Cerebellar nuclear complex (tissue), 1 donor: ENCODE measurements at places on chromosomes 5 and 9.

DNA sequence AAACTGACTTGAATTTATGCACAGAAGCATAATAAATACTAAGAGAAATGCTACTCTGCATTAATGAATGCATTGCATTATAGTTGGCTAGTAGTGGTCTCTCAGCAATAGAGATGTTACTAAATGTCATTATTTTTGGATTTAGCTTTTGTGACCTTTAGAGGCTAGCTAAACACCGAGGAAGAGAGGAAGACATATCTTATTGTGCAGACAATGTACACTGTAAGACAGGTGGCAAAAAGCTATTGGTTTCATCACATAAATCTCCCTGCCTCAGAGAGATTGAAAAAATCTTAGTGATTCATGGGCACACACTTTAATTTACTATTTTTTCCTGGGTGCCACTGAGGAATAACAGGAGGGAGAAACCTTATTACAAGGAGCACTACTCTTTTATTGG, 435.9 kb downstream of the TMEM232 start:
- DNase-seq = no peak

DNA sequence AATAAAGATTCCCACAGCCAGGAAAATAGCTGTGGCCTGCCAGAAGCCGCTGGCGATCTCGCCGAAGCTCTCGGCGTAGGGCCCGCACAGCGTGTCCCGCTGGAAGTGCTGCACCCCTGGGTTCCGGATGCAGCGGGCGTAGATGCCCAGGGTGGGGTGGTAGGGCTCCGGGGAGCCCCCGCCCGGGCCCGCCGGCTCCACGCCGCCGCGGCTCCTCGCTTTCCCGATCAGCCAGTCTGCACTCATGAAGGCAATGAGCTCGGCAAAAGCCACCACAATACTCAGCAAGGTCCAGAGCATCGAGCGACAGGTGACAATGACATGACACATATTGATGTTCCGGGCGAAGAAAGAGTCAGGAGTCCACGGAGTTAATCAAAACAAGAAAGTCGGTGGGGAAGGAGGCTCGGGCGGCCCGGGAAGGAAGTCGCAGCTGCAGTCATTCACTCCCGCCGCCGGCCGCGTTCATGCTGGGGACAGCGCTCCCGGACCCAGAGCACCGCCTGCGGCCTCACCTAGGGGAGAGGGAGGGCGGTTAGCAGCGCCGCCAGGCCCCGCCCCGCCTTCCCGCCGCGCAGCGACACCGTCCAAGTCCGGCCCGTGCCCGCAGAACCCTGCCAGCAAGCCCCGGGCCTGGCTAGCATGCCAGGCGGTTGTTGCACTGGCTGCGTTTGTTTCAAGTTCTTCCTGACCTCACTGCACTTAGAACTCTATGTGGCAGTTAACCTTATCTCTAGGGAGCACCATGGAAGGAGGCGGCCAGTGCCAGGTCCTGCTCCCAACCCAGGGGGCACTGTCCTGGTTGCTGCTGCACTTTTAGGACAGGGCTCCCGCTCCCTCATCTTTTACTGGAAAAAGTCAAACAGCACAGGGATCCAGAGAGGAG, 138.4 kb downstream of the LHFPL2 start:
- peak; percentile 28 for DNase-seq

- DNase-seq = no peak
These were observed 16.8 kb upstream of the DAB2IP start for GRCh38 chr9:121634329-121635261.

- no peak for DNase-seq
These were observed 95.8 kb upstream of the ANKRD55 start for GRCh38 chr5:56328753-56329560.

DNA sequence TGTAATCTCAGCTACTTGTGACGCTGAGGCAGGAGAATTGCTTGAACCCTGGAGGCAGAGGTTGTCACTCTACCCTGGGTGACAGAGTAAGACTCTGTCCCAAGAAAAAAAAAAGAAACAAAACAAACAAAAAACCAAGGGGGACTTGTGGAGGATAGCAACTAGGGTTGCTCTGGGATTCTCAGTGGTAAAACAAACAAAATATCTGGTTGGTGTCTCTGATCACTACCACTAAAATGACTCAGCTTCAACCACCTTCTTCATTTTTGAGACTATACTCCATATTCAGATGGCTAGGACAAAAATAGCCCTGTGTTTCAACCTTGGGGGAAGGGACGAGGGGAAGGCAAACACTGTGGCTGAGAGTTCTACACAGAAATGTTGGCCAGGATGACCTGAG, 110.3 kb downstream of the ARRDC3 start:
- no peak for DNase-seq

- DNase-seq = no peak
These were observed 174.0 kb upstream of the SV2C start for GRCh38 chr5:75909223-75909622.

DNA sequence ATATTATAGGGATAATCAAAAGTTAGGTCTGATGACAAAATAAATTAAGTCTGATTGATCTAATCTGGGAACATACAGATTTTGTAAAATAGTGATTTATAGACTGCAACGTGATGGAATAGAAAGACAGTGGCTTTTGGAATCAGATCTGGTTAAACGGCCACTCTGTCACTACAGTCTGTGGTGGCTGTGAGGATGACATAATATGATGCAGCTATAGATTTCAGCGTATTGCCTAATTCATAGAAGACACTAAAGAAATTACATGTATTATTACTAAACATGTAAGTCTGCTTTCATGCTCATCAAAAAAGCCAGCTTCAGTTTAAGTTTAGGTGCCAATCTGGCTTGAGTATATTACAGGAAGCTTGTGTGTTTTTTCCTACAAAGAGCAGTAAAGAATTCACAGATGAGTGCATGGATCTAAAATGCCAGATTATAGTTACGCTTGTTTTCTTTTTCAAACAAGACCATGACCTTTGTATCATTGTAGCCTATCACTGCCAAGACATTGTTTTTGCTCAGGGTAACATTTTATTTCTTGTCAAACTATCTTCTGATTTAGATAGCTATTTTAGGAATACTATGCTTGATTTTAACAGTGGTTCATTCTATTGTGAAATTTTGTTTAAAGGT, 25.7 kb downstream of the CPEB4 start:
- DNase-seq = no peak

GRCh38 chr5:131515348-131515747, 119.7 kb downstream of the RAPGEF6 start:
- DNase-seq = no peak

DNA sequence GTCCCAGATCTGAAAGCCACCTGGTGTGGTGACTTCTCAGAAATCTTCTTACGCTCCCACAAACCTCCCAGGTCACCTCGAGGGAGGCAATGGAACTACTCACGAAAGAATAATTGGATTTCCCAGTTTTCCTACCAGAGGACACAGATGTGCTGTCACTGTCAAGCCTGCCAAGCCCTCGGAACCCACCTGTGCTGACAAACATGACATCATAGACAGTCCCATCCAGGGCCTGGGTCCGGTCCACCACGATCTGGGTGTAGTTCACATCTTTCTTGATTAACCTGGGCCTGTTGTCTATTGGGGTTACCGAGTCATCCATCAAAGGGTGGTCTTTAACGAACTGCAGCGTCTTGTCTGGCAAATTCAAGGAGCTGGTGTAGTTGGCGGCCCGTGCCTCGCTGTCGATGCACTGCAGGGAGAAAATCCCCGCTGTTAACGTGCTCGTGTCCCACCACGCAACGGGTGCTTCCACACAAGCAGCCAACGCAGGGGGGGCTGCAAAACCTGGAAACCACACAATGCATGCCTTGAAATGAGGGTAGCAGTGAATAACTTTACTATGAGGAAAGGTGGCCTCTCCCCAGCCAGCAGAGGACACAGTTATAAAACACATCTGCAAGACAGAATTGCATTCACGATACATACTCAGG, 69.0 kb downstream of the SECISBP2 start:
- DNase-seq = no peak

- no peak for DNase-seq
These were observed 388.0 kb downstream of the ACTL7B start for GRCh38 chr9:108467653-108468324.

DNA sequence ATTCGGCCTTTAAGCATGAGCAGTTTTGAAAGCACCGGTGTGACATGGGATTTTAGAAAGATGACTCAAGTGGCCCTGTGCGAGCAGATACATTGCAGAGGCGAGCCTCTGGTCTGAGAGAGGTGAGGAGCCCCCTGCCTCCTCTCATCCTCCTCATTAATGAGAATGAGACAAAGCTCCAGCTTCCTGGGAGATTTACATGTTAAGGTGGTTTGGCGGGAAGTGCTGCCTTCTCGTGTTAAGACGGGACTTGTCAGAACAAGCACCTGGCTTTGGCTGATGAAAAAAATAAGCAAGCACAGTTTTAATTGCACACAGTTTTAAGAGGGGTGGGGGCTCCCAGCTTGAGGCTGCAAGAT, 68.1 kb downstream of the ACTL7B start:
- DNase-seq = no peak

DNA sequence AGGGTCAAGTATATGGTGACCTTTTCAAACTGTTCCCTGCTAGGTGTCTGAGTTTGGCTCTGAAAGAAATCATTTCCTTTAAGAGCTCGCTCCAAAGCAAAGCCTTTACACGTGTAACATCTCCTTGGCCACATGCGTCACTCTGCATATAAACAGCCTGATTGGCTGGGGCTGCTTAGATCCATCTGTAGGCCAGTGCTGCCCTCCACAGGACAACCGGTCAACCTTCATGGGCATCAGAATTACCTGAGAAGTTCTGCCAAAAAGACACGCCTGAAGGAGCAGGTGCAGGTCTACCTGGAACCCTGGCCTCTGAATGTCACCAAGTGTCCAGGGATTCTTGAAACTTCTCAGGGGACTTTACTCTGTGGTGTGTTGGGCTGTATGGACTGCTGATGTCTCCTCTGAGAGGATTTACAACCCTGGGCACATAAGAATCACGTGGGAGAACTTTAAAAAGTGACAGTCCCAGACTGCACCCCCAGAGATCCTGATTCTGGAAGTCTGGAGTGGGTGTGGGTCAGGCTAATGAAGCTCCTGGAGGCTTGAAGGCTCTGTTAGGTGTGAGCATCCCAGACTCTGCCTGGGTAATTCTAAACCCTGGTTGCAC, 497.6 kb downstream of the GADD45G start:
- DNase-seq = peak; percentile 63

DNA sequence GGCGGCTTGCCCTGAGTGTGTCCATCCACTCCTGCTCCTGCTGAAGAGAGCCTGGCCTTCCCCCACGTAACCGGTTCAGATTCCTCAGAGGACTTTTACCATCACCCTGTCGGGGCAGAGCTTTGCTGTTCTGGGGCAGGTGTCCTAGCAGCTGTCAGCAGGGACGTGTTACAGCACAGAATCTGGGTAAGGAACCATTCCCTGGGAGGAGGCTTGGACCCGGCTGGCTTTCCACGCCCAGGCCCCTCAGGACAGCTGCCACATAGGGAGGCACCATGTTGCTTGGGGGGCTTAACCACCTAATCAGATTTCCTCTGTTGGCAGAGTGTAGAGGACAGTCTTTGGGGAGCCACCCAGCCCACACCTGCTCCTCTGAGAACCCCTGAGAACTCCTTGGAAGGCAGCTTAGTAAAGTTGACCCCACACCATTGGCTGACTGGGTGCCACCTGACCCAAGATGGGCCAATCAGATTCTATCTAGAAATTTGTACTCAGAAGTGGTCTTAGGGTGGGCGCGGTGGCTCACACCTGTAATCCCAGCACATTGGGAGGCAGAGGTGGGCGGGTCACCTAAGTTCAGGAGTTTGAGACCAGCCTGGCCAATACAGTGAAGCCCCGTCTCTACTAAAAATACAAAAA, 23.3 kb upstream of the EEIG1 start:
- no peak for DNase-seq

- DNase-seq = no peak
These were observed 286.6 kb upstream of the IZUMO3 start for GRCh38 chr9:24832307-24832706.

GRCh38 chr9:3507395-3508077, 18.3 kb downstream of the RFX3 start:
- no peak for DNase-seq

DNA sequence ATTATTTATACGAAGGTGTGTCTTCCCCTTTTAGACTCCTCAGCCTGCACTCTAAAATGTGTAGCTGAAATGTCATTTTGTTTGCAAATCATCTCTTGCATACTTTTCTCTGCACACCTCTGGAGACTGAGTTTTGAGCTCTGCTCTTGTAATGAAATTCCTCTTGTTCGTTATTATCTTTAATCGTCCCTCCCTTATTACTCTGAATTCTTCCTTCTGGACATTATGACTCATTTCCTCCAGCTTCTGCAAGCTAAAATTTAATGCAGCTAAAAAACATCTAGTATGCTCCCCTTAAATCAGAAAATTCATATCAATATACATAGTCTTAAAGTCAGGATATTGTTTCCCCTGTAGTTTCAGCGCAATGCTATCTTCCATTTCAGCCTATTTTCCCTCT, 13.5 kb downstream of the ISL1 start:
- DNase-seq = no peak

DNA sequence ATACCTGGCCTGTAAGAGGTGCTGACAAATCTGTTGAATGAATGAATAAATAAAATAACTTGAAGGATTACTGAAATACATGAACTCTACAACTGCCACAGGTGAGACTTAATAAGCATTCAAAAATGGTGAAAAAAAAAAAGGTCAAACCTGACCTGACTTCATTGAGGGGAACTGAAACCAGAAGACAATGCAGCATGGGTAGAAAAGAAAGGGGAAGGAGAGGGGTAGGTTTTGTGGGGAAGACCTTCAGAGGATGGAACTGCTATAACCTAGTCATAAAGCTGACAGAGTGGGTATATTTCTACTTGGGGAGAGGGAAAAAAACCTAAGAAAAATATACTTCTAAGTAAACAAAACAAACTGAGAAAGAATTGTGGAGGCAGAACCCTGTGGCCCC, 56.6 kb downstream of the RASEF start:
- DNase-seq = no peak

- DNase-seq = no peak
These were observed 8.3 kb downstream of the SLC25A48 start for GRCh38 chr5:135842737-135843136.

- no peak for DNase-seq
These were observed at the start of gene GPR21 for GRCh38 chr9:123033352-123033751. TSS of gene GPR21 (plus strand) at chr9:123033667. CDS start at chr9:123034567, 900 bp downstream.

- no peak for DNase-seq
These were observed 527.7 kb upstream of the WWC1 start for GRCh38 chr5:167763772-167764171.

DNA sequence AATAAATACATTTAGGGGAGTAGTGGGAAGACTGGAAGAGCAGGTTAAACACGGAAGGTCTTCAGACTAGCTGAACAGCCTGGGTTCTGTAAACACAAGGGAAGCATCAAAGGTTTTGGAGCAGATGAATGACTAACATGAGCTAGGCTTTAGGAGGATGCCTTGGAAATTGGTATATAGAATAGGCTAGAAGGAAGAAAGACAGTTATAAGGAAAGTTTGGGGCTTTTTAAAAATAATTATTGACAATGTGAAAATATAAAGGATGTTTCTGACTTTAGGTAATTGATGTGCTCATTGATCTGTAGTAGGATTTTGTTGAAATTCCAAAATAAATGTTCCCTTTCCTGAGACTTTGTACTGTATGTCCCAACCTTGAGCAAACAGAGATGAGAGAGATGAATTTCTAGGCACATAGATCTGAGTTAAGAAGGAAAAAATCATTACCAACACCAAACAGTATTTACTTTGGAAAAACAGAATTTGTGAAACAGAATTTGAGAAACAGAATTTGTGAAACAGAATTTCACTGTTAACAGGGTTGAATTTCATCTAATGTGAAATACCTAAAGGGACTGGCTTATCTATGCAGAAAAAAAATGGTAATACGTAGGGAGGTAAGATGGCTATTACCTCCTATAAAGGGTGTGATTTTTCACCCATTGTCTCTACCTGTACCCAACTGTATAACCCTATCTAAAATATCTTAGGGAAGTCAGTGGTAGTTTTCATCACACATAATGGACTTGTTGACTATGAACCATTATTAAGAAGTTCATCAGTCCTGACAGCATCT, 28.8 kb downstream of the SKP2 start:
- no peak for DNase-seq

- DNase-seq = no peak
These were observed 138.5 kb downstream of the DCP2 start for GRCh38 chr5:113115061-113115460.
